ENCODE measurements at places on chromosomes 6 and 20.

- DNase-seq, result no peak
Measured at GRCh38 chr20:19969507-19970255, 47.5 kb upstream of the NAA20 start.

- DNase-seq, result no peak
Measured at GRCh38 chr6:143128681-143129015, 68.0 kb downstream of the AIG1 start.

DNA sequence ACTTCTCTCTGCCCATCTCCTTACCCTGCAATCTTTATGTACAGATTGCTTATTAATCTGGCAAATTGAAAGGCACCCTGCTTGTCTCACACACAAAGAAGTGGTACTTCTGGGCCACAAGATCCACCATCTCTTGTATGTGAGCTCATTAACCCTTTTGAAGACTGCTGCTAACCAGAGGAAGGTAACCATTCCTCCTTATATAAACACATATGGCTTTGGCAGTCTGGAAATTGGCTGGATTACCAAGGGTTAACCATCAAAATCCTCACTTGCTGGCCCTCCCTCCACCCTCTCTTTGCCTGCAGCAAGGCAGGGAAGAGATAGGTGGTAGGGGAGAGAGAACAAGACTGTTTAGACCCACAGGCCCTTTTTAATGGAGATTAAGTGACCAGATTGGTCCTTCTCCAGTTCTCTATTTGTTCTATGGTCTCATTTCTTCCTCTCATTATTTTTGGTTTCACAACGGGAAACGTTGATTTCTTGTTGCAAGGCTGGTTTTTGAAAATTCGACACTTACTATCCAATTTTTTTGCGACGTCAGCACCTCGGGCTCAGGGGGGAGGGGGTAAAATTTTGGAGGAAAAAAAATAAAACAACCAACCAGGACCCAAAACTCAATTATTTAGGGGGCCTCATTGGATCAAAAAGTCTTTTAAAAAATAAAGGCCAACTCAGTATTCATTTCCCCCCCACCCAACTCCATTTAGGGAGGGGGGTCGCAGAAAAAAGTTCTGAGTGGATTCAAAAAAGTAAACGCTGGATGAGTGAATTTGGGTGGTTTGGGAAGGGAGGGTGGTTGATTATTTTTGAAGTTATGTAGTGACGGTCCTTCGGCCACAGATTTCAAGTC is 859 bp downstream of the PPP1R10 start:
- DNase-seq, result peak; percentile 40

DNA sequence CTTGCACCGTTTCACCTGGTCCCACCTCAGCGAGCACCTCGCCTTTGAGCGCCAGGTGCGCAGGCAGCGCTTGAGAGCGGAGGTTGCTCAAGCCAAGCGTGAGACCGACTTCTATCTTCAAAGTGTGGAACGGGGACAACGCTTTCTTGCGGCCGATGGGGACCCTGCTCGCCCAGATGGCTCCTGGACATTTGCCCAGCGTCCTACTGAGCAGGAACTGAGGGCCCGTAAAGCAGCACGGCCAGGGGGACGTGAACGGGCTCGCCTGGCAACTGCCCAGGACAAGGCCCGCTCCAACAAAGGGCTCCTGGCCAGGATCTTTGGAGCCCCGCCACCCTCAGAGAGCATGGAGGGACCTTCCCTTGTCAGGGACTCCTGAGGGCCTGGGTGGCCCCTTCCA is 1.5 kb downstream of the ABT1 start:
- DNase-seq, result no peak

GRCh38 chr20:57619051-57619831 is 985 bp downstream of the ZBP1 start:
- DNase-seq, result peak; percentile 72

GRCh38 chr6:96861588-96861987 is 24.3 kb upstream of the GPR63 start:
- DNase-seq, result no peak

DNA sequence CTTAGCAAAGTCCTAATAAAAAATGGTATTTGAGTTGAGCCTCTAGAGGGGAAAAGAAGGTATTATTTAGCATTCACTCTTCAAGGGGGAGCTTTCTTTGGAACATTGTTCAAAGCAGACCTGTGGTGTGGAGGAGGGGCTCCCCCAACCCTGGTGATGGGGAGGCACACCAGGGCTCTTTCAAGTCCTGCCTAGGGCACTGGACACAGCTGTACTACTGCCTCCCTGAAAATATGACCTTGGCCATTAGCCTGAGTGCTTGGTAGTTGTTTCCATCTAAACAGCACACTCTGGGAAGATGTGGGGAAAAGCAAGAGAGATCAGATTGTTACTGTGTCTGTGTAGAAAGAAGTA is 215.1 kb upstream of the CNR1 start:
- DNase-seq, result no peak

DNA sequence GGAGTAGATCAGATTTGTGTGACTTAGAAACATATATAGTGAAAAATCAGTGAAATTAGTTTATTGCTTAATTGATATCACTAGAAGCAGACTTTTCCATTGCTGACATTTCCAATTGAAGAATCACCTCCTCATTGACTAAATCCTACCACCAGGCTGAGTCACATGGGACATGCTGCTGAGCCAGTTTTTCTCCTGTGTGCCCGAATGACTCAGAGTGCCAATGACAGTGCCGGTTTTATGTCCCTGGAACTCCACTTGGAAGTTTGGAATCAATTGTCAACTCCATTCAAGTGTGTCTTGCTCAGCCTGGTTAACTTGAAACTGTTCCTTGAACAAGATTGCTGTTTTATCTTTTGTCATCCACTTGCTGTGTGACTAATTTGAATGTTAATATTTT is 316.1 kb upstream of the PRDM1 start:
- no peak for DNase-seq

- no peak for DNase-seq
Measured at GRCh38 chr20:57770852-57771720, 61.3 kb upstream of the PMEPA1 start.

DNA sequence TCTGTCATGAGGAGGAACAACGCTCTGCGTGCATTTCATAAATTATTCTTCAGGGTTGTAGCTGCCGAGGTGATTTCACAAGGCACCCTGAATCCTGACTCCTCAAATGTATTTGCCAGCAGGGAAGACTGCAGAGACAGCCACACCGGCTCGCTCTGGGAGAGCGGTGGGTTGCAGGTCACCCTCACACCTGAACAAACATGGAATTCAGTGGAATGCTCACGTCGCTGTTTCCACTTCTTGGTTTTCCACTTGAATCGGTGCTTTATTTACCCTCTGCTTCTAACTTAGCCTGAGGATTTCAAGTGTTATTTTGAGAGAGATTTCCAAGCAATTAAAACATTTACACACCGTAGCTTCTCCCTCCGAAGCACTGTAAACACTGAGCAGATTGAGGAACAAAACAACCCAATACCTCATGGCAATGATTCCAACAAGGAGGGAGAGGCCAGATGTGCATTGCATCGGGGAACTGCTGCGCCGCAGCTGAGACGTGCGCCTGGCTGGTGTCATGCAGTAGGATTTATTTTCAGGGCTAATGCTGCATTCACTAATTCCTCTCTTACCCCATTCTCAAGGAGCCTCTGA is 59.5 kb upstream of the GGTLC1 start:
- DNase-seq, result no peak

- no peak for DNase-seq
Measured at GRCh38 chr6:143595251-143596036, 82.3 kb upstream of the PHACTR2 start.

GRCh38 chr6:44471271-44471981 is 83.9 kb downstream of the CDC5L start:
- no peak for DNase-seq

- DNase-seq, result no peak
Measured at GRCh38 chr20:13229538-13229937, 8.5 kb downstream of the ISM1 start.

- DNase-seq, result no peak
Measured at GRCh38 chr20:44001667-44002596, 87.3 kb downstream of the TOX2 start.

Measured in CD4-positive, alpha-beta T cell treated with Interleukin-6 for 4 hours (primary cell).